ENCODE measurements at places on chromosomes 1 and 21. TPM values are rescaled to one million over a fixed set of nuclear protein-coding genes. Genes with fewer than 3 reads are reported as not detected.

The SERTAD4 gene
- polyA plus RNA-seq, result 2.1 TPM

The HES5 gene
- 1.0 TPM for polyA plus RNA-seq

DNA sequence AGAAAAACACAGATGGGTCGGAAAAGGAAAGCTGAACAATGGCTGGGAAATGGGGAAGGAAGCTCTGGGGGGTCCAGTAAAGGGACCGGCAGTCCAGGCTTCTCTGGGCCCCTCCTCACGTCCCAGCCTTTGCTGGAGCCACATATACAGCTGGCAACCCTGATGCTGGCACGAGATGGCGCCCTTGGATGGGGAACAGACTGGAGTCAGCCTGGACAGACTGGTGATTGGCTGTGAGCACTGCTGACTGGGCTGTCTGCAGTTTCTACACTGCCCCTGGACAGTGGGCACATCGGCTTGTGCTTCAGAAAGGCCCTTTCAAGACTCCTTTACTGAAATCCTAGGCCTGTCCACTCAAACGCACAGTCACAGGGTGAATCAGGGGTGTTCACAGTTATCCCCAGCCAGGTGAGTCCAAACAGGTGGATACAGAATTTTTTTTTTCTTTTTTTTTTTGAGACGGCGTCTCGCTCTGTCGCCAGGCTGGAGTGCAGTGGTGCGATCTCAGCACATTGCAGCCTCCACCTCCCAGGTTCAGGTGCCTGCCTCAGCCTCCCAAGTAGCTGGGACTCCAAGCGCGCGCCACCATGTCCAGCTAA is 31.1 kb upstream of the ZBTB40 start:
- peak; percentile 84 for DNase-seq

GRCh38 chr1:73040811-73041210 is 758.5 kb upstream of the NEGR1 start:
- DNase-seq, result no peak

- DNase-seq, result no peak
These were observed 90.1 kb downstream of the OMA1 start for GRCh38 chr1:58456470-58456869.

DNA sequence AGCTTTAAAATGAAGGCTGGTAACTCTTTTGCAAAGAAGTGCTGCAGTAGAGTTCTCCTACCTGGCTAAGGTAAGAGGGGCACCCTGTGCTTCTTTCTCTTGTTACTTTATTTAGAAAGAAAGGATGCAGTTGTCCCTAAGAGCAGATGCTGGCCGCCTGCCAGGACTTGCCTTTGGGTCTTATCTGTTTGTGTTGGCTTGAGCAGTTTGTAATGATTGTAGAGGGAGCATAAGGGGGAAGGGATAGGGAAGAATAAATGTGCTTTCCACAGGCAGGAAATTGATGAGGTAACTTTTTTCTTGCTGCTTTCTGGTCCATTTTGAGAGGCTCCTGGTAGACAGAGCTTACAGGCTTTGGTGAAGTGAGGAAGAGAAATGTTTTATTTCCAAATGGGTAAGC is 229.6 kb downstream of the HHAT start:
- peak; percentile 60 for DNase-seq

- peak; percentile 73 for DNase-seq
These were observed 668 bp downstream of the CBR3 start for GRCh38 chr21:36135391-36136102.

GRCh38 chr1:8171751-8172464 is 145.8 kb upstream of the ERRFI1 start:
- no peak for DNase-seq

All from heart right ventricle (tissue), 16 donors.